ENCODE measurements at places on chromosomes 3 and 15.
A peak's percentile ranks its signal among the peaks of the same experiment; 100 is the strongest.

DNA sequence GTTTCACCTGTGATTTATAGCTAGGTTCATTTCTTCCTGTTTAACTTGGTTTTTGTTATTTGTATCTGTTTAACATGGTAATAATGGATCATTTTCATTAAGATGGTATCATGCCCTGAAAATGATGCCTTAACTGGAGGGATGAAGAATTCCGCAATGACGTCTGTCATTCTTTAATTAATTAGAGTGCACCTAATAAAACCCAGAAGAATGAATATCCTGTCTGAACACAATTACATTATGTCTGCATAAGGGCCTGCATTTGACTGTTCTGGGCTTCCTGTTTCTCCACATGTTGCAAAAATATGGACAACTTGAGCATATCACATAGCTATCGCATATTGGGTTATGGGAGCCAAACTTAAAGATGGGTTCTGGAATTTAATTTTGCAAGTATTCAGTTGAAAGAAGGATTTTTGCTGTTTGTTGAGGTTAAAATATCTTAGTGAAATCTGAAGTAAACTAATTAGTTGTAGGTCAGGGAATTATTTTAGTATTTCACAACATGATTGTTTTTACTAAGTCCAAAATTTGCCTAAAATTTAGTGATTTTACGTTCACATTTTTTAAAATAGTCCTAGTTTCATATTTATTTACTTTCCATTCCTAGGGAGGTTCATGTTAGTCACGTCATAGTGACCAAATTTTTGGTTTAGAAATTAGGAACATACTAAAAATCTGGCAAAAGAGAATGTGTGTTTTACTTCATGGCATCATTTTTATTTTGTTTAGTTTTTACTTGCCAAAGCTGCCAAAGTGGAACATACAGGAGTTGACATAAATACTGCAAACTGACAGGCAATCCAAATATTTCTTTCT lies 321.0 kb upstream of the TGFBR2 start:
- no peak for DNase-seq

GRCh38 chr3:25088284-25088683 lies 339.8 kb upstream of the RARB start:
- no peak for DNase-seq

GRCh38 chr3:139948898-139949297 lies 13.9 kb downstream of the CLSTN2 start:
- DNase-seq = no peak

GRCh38 chr15:71124937-71125790 lies 9.9 kb downstream of the THSD4 start:
- no peak for DNase-seq

DNA sequence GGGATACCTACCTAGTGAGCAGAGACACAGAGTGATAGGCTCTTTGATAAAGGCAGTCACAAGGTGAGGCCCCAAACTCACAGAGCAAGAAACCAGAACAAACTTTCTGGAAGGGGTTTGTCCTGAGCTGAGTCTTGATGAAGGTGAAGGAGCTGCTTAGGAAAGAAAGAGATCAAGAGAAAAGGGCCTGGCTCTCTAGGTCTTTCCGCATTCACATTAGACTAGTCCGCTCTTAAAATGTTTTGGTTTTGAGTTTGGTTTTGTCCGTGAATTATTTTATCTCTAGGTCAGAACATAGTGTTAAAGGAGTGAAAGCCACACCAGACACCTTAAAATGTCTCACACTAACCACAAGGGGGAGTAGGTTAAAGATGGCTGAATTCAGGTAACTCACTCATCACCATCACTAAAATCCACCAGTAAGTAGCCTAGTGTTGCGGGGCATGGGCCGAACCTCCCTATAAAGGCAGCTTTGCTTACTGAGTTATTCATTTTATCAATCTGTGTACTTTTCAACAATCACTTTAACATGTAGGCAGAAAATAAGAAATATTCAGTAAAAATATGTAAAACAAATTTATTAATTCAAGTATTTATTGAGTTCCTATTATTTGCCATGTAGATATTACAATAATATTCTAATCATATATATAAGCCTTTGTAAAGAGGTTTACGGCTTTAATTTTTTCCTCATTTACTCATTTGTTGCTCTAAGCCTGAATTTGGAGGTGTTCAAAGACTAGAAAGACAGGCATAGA lies 121.5 kb upstream of the TSC22D2 start:
- DNase-seq = peak; percentile 3

DNA sequence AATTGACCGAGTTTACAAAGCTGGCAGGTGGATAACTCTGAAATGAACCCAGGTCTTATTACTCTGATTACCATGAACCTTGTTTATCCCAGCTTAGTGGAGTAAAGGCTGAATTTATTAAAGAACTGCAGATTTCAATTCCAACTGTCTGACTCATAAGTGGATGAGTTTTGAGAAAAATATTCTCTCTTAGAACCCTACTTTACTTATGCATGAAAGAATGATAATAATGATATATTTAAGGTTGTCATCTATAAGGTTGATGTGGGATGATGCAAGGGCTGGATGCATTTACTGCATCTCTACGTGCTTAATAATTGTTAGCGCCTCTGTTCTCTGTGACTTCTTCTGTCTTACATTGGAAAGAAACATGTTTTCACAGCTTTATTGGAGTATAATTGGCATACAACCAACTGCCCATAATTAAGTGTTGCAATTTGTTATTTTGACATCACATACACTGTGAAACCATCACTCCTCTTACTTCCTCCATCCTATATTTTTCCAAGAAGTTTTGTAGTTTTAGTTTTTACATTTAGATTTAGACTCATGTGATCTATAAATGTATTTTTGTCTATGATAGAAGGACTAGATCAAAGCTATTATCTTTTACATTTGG lies 771.2 kb upstream of the ARRDC4 start:
- no peak for DNase-seq

DNA sequence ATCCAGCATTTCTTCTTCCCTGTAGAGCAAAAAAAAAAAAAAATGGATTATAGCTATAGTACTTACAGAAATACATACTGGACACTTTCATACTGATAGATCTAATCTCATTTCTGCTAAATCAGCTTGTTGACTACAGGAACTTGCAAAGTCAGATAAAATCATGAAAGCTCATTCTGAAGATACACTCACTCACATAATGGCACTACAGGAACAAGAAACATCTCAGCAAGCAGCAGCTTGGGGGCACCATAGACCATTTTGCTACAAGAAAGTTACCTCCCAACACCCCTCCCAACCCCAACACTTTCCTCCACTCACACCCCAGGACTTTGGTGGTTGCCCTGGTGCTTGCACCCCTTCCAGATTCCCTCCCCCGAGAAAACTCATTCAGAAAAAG lies 4.6 kb downstream of the MYH15 start:
- DNase-seq = no peak

DNA sequence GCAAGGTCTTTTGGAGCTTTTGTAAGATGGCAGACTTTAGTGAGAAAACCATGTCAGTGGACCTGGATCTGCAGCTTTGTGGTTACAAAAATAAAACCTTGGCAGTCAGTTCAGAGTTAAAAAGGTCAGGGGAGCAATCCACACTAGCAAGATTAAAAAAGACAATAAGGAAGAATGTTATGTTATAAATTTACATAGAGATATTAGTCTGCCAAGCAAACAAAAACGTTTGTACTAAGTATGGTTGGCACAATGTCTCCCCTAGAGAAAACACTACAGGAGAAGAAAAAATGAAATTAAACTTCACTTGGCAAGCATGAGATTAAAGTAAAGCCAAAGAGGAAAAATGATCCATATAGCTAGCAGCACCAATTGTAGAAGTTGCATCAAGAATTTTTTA lies 205.0 kb downstream of the LSAMP start:
- DNase-seq = no peak

GRCh38 chr3:36652104-36652503 lies 112.2 kb downstream of the DCLK3 start:
- no peak for DNase-seq

DNA sequence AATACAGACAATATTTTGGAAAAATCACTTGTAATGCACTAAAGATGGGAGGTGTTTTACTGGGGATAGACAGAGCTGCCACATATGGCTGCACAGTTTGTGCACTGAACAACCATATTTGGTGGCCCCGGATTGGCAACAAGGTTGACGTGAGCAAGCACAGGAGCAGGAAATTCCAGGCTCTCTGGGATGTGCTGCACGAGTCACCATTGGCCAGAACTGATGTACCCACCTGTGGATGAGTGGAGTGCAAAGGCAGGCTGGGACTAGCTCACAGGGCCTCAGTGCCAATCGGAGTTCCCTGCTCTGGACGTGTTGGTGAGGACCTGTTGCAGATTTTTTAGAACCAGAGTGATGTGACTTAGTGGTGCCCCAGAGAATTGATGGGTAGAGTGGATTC lies 42.0 kb upstream of the SCAANT1 start:
- no peak for DNase-seq

DNA sequence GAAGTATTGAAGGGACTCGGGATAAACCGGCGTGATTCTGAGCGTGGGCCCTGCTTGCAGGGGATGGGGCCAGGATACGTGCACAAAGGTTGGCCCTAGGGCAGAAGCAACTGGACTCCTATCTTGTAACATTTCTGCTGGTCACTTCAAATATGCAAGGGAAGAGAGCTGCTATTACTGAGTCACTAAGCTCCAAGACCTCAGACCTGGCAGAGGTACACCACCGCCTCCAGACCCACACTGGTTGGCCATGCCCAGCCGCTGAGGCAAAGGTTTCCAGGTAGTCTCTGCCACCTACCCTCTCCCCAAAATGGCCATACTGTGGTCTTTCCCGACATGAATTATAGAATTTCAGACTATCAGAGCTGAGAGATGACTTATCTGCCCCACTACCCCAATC lies 13.4 kb upstream of the STRA6 start:
- no peak for DNase-seq

DNA sequence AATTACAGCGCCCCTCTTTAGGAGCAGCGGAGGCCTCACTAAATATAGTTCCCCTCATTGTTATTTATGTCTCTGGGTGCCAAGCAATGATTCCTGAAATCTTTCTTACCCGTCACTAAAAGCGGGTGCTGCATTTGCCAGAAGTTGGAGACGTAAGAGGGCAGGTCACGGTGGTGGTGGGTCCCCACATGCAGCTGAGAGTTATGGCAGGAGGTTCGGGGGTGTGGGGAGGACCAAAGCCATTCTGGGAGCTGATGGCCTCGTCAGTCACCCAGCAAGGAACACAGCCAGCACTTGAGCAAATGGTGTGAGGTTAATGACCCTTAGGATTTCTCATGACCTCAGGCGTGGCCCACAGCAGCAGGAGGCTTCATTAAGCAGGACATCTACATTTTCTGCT lies 129.2 kb downstream of the RAB11A start:
- no peak for DNase-seq

- no peak for DNase-seq
Observed at GRCh38 chr15:89307046-89307587, 27.5 kb downstream of the POLG start.

DNA sequence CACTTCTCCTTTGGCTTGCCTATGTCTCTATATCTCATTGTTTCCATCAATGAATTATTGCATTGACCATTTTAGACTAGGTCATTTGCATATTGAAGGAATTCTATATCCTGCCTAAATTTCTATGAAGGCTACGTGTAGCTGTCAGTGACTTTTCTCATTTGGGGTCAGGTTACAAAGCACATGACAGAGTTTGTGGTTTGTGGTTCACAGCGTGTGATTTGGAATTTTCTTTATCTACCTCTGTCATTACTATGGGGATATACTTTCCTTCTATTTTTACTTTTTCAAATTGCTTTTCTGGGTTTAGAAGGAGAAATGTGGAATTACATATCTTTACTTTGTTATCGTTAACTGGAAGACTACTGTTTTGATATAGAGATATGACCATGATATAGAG lies 317.3 kb upstream of the CFAP20DC start:
- DNase-seq = no peak

DNA sequence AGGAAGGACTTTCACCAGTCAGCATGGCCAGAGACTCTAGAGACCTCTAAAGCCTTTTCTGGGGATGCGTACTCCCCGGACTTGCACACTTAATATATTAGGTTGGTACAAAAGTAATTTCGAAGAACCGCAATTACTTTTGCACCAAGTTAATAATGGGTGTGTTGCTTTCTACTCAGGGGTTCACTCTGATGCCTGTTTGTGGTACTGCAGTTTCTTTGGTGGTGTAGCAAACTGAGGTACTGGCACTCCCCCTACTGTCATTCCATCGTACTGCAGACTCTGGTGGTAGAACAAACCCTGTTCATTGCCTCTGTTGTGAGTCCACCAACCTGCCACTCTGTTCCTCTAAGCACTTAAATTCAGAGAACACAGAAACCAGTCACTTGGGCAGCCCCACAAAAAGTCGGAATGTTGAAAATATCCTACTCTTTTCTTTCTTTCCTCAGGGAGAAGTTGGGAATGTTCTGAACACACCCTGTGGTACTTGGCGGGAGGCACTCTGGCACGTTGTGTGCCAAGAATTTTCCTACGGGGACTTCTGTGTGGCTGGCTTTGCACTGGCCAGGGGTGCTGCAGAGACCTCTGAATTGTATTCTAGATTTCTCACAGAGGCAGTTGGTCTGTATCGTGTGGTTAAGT lies 46.3 kb downstream of the GABRG3 start:
- no peak for DNase-seq

DNA sequence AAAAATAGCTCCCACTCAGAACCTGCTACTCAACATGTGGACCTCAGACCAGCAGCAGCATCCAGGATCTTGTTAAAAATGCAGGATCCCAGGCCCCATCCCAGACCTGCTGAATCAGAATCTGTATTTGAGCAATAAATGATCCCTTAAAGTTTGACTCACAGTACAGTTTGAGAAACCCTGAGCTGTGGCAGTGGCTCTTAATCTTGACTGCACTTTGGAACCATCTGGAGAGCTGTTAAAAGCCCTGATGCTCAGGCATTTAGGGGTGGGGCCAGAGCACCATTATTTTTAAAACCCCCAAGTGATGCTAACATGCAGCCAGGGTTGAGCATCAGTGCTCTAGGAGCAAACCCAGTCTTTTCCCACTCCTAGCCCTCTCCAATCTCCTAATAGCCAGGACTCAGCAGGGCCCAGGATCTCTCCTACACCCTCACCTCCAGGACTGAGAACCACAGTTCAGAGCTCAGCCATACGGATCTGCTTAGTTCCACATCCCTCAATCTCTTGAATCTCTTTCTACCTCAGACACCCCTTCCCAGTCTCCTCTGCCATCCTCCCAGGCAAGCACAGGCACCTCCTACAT lies 10.2 kb downstream of the RFTN1 start:
- no peak for DNase-seq

- no peak for DNase-seq
Observed at GRCh38 chr3:197168606-197169005, 129.8 kb downstream of the DLG1 start.

GRCh38 chr3:153072382-153072781 lies 89.6 kb upstream of the RAP2B start:
- no peak for DNase-seq

DNA sequence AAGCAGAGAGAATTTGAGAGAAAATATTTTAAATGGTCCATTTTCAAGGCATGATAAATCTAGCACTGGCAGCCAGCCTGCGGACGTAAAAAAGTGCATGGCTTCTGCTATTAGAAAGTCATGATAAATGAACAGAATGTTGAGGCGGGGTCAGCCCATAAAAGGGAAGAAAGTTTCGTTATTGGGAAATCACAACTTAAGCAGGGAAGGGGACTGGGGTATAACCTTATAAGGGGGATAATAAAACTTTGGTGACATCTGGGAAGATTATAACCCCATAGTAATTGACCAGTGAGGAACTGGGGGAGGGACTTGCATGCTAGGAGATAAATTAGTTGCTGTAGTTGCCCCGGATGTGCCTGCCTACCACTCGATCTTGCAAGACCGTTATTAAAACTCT lies 88.4 kb upstream of the PLSCR4 start:
- DNase-seq = no peak
